Stimulated activated CD4-positive, alpha-beta T cell treated with anti-CD3 and anti-CD28 coated beads, Interleukin-12 subunit alpha, Interleukin-12 subunit beta, amount 100 ng/mL, for 4 hours (primary cell): ENCODE measurements at places on chromosomes 4 and X.

- no peak for DNase-seq
Measured at GRCh38 chr4:74402692-74403456, 37.9 kb downstream of the EREG start.

- DNase-seq = no peak
Measured at GRCh38 chr4:119861731-119862130, 204.9 kb downstream of the MAD2L1 start.

- no peak for DNase-seq
Measured at GRCh38 chr4:140995058-140995457, 138.2 kb downstream of the RNF150 start.

- no peak for DNase-seq
Measured at GRCh38 chr4:154348657-154349056, 142.9 kb downstream of the DCHS2 start.

DNA sequence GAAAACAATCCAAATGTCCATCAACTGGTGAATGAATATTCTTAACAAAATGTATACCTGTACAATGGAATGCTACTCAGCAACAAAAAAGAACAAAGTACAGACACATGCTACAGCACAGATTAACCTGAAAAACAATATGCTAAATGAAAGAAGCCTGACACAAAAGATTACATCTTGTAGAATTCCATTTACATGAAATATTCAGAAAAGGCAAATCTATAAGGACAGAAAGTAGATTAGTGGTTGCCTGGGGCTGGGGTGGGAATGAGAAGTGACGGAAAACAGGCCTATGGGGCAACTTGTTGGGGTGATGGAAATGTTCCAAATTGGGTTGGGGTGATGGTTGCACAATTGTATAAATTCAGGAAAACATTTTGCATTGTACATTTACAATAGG, 219.1 kb upstream of the GPC4 start:
- DNase-seq = no peak

DNA sequence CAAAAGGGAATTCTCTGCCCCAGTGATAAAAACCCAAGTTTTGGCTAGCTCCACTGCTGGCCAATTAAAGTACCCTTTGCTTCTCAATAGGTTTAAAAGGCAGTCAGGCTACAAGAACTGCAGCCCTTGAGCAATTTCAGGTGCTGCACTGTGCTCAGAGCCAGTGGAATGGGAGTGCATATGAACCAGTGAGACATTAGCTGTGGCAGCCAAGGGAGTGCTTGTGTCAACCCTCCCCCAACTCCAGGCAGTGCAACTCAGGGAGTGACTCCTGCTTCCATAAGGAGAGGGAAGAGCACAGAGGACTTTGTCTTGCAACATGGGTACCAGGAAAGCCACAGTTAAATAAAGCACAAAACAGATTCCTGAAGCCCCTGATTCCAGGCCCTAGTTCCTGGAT, 61.6 kb upstream of the VAMP7 start:
- no peak for DNase-seq

GRCh38 chr4:7170012-7170411, 22.3 kb upstream of the SORCS2 start:
- DNase-seq = no peak

DNA sequence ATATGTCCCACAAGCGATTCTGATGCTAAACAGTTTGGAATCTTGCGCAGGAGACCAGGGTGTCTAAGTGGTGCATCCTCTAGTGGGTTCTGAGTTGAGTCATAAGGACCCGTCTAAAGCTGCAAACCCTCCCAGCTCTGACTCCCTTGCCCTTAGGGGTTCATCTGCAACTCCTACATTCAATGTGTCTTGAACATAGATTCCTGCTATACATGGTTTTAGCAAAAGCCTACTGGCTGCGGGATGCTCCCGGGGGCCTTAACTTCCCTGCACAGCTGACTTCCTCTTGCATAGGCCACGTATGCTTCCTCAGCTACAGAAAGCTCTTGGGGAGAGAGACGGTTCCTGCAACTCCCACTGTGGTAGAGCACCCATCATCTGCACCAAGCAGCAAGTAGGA, 236.7 kb downstream of the EVC2 start:
- no peak for DNase-seq

- no peak for DNase-seq
Measured at GRCh38 chr4:19038231-19038630, 1016.7 kb upstream of the LCORL start.

DNA sequence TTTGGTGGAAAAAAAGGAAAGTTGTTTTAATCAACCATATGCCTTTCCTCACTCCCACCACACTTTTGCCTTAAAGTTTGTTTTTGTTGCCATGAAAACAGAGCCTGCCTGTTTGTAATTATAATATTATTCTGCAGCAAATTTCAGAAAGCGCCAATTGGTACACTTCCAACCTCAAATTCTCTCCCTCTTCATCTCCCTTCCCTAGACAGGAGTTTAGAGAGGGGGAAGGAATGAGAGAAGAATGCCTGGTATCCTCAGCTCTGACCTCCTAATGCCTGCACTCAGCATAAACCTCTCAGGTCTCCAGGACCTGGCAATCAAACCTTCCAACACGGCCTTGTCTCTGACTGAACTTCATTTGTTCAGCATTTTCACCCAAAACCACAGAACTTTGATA, 138.4 kb upstream of the HCCS start:
- no peak for DNase-seq

DNA sequence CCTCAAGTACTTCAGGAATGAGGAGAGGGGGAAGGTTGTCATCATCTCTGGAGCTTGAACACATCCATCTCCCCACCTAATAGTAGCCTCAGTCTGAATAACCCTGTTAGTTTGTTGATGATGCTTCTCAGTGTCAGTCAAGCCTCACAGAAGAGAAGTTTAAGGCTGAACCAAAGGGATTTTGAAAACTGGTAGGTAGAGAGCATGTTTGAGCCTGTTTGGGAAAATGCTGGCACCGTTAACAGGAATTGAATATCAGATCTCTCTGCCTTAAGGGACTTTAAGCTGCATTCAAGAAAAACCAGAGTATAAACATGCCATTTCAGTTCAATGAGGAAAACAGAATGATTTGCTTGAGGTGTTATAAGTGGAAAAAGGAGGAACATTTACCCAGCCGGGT, 73.1 kb downstream of the MAPK10 start:
- no peak for DNase-seq

GRCh38 chr4:149630064-149630463, 185.6 kb downstream of the IQCM start:
- no peak for DNase-seq

DNA sequence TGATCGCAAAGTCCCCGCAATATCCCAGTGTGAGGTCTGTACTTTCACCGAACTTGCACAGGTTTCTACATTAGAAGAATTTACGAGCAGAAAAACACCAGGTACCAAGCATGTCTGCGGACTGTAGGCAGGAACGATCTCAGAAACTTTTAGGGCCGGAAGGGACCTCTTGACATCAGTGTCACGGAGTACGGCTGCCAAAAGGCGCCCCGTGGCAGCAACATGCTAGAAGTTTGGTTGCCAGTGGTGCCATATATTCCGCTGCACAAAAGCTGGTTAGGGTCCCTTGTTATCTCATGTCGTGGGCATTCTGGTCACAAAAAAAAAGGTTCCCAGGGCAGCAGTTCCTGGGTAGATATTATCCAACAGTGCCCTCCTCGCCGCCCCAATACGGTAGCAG, 61.0 kb upstream of the DCAF8L1 start:
- no peak for DNase-seq

- peak; percentile 10 for DNase-seq
Measured at GRCh38 chr4:76306882-76307659, 538 bp downstream of the STBD1 start.
